Astrocyte of the spinal cord (primary cell): ENCODE measurements at places on chromosomes 11 and 22.

- DNase-seq, result no peak
Observed at GRCh38 chr11:69831985-69832384, 12.8 kb upstream of the FGF3 start.

GRCh38 chr11:118438314-118438931 lies 2.1 kb downstream of the KMT2A start:
- DNase-seq, result peak; percentile 80

GRCh38 chr11:57496109-57496820 lies 19.2 kb downstream of the SLC43A1 start:
- no peak for DNase-seq

- DNase-seq, result no peak
Observed at GRCh38 chr11:69930081-69931059, 111.2 kb upstream of the FGF3 start.
